ENCODE measurements at places on chromosomes 6 and 20. TPM values are rescaled to one million over a fixed set of nuclear protein-coding genes. Genes with fewer than 3 reads are reported as not detected.

- no peak for DNase-seq
These were observed 251.9 kb upstream of the RNF24 start for GRCh38 chr20:4267242-4267641.

- no peak for DNase-seq
These were observed 674.8 kb upstream of the CITED2 start for GRCh38 chr6:140049251-140049650.

CCN6 gene
- not detected for total RNA-seq

- DNase-seq, result no peak
These were observed 557.2 kb upstream of the ARID1B start for GRCh38 chr6:156219973-156220372.

DNA sequence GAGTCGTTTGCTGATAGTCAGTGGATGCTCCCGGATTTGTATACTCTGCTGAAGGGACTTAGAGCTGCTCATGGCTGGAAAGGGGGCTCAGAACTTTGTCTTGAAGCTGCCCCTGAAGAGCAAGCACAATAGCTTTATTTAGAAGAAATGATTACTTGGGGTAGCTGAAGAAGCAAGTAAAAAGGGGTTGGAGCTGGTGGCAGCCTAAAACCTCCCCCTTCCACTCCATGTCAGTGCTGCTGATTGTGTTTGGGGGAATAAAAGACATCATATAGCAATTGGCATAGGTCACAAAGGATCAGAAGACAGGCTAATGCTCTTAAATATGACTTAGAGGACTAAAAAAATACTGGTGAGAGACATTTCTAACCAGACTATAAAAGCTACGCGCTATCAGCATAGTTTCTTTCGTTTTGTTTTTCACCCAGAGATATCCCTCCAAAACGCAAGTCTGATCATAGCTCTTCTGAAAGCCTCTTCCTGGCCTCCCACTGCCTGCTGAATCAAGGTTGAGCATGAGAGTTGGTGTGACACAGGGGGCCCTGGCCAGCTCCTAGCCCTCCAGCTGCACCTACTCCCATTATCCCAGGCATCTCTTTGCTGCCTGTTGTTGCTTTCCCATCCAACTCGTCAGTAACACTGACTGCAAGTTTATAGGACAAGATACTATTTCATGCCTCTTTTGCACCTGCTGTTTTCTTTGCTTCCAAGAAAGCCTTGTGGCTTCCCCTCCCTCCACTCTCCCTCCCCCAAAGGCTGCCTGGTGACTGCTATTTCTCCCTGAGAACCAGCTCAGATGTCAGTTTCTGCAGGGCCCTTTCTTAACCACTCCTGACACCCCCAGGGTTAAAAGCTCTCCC lies 33.9 kb upstream of the SGK1 start:
- no peak for DNase-seq

DNA sequence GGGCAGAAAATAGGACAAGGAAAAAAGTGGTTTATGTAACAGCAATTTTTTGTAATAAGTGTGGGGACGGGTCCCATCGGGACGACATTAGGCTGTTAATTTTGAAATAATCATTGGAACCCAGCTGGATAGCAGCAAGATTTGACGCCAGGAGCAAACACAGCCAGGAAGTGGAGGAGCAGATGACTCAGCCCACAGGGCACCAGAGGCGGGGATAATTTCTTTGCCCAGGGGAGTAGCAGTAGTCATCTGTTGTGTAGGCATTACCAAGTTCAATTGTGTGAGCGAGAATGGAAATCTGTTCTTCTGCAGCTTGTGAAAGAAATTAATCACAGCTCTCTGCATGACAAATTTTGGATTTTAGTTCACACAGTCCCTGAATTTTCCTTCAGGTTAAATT lies 22.6 kb upstream of the RIN2 start:
- DNase-seq, result no peak

GRCh38 chr6:64256483-64256882 lies 620.9 kb downstream of the PHF3 start:
- no peak for DNase-seq

DNA sequence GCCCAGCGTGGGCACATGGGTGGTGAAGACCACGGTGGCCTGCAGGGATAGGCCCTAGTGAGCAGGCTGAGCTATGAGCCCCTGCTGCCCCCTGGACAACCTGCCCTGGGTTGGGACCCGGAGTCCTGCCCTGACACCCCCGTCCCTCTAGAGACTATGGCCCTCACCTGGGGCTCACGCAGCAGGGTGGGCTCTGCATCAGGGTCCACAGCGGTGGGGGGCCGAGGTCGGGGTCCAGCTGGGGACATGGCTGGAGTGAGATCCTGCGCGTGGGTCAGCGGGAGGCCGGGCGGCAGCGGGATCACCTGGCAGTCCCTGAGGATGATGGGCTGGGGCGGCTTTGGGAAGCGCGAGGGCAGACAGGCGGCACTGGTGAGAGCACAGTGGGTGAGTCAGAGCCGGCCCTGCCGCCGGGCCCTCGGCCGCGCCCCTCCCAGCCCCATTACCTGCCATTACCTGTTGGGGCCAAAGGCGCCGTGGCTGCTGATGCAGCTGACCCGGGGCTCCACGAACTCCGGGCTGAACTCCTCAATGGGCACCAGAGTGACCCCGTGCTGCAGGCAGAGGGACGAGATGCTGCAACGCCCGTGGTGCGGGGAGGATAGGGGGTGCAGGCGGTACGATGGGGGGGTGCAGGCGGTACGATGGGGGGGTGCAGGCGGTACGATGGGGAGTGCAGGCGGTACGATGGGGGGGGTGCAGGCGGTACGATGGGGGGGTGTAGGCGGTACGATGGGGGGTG lies 27.9 kb downstream of the ADRM1 start:
- DNase-seq, result no peak

DEFB132 gene
- not detected for total RNA-seq

SAMD10 gene
- 7.5 TPM for total RNA-seq

GRCh38 chr20:44851545-44851944 lies 34.0 kb upstream of the YWHAB start:
- DNase-seq, result no peak

Measured in CD4-positive, alpha-beta memory T cell (primary cell).